Epithelial cell of prostate (primary cell): ENCODE measurements at places on chromosomes 13 and 19.

DNA sequence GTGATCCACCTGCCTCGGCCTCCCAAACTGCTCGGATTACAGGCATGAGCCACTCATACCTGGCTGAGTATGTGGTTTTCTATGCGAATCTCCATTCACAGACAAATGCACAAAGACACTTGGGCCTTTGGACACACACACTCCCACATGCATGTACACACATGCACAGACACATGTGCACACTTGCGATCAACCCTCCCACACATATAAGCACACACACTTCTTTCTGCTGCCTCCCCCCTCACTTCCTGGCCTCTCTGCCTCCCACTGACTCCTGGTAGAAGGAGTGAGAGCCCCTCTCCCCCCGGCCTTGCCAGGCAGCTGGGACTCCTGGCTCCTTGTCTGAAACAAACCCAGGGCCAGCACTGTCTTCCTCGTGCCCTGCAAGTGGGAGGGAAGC is 29.3 kb upstream of the PLEKHF1 start:
- DNase-seq = no peak

DNA sequence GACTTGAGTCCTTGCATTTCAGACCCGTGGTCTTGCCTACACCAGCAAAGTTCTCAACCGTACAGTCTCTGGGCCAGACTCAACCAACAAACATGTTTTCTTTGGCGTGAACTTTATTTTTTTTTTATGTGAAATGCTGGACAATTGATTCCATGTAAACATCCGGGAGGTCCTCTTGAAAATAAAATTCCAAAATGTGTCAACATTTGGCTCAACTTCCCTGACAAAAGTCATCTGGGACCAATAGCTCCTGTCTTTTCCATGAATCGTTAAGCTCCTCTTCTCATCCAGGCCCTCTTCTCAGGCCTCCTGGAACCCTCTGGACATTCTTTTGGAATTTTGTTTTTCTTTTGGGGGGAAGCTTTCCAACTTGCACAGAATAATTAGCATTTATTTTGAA is 2.7 kb downstream of the ALDH16A1 start:
- DNase-seq = no peak

- DNase-seq = no peak
Measured at GRCh38 chr19:2307518-2308012, 389 bp downstream of the LINGO3 start.

- DNase-seq = no peak
Measured at GRCh38 chr13:24274452-24275021, 34.8 kb upstream of the C1QTNF9 start.

DNA sequence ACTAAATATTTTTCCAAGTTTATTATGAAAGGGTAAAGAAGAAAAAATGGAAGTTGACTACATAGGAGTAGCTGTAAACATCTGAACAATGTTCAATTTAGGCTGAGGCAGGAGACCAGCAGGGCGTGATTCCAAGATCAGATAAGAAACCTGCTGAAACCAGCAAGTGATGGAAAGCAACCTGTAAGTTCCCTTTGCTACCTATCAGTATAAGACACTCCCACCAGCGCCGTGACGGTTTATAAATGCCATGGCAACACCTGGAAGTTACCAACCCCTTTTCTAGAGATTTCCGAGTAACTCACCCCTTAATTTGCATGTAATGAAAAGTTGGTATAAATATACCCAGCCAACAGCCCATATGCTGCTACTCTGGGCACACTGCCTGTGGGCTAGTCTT is 1.1 kb upstream of the ZNF45 start:
- no peak for DNase-seq

DNA sequence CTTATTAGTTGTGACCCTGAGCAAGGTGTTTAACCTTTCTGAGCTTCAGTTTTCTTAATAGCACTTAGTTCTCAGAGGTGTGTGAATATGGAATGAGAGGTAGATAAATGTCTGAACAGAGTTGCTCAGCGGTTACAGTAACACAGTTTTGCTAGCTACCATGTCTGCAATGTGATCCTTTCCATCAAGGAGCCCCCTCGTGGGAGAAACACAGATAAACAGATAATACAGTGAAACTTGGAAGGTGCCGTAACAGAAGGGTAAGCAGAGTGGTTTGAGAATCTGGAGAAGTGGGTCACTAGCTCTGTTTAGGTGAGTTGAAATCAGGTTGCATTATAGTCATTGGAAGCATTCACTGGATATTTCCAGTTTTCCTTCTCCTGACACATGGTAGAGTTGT is 38.9 kb downstream of the IRS2 start:
- no peak for DNase-seq

DNA sequence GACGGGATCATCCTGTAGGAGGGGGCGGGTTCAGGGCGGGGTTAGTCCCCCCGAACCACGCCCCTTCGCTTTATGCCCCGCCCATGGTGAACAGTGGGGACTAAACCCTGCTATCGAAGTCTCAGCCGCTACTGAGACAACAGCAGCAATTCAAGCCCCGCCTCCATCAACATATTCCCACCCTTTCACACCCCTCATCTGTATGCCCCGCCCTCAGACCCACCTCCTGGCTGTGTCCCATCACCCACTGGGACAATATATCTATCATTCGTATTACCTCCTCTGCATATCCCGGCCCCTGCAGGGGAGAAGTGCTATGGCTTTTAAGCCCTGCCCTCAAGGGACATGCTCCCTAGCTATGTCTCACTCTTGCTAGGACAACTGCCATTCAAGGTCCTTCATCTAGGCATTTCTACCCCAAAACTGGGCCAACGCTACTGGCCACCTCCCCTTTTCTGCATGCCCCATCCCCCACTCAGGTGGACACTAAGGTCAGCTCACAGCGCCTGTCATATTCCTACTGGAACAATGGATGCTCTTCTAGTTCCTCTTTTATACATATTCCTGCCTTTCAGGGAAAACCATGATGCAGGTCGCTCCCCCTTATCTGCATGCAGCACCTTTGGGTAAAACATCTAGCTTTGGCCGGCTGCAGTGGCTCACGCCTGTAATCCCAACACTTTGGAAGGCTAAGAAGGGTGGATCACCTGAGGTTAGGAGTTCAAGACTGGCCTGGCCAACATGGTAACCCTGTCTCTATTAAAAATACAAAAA is 11.9 kb downstream of the LRFN1 start:
- no peak for DNase-seq

DNA sequence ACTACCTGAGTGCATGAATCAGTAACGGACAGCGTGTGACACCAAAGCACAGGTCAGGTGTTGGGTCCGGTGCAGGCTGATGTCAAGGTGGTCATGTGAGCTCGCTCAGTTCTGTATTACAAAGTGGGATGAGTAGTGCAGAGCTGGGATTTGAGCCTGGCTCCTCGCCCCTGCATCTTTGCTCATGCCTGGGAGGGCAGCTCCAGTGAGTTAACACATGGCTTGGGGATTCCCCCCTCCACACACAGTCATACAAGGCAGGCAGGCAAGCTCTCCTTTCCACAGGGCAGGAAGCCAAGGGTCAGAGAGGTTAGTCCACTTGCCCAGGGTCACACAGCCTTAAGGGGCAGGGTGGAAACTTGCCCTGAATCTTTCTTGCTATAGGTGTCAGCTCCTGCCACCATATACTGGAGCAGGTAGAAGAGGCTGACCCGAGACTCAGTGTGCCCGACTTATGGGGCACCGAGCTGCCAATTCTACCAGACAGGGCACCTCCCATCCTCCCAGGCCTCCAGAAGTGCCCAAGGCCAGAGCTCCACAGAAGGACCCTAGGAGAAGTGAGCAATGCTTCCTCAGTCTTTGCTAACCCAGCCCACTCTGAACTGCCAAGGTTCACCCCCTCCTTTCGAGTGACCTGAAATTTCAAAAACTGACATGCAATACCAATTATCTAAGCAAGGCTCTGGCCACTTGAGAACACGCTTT is 35.4 kb downstream of the ZNF787 start:
- no peak for DNase-seq

- no peak for DNase-seq
Measured at GRCh38 chr19:16927883-16928282, 39.1 kb downstream of the F2RL3 start.

- no peak for DNase-seq
Measured at GRCh38 chr19:9848060-9848459, 12.9 kb downstream of the PIN1 start.

- DNase-seq = no peak
Measured at GRCh38 chr13:28056426-28056825, 44.0 kb downstream of the FLT3 start.

- peak; percentile 31 for DNase-seq
Measured at GRCh38 chr13:40103864-40104263, 448.4 kb downstream of the COG6 start.

DNA sequence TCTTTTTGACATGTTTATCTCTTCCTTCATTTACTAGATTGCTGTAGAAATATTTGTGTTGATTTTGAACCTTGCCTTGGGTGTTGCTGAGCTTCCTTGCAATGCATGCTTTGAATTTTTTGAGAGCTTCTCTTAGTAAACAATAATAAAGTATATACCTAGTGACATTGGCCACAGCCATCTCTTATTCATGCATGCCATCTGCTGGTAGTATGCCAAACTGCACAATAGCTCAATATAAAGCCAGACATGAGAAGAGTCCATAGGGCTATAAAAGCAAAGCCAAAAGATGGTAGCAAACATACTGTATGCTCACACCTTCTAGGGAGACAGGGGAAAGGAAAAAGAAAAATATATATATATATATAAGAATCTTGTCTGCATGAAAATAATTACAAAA is 18.9 kb upstream of the ZSCAN5A start:
- no peak for DNase-seq

GRCh38 chr13:40961214-40961613 is 57.9 kb downstream of the ELF1 start:
- DNase-seq = no peak

- no peak for DNase-seq
Measured at GRCh38 chr13:77360032-77360685, 33.3 kb upstream of the MYCBP2 start.

DNA sequence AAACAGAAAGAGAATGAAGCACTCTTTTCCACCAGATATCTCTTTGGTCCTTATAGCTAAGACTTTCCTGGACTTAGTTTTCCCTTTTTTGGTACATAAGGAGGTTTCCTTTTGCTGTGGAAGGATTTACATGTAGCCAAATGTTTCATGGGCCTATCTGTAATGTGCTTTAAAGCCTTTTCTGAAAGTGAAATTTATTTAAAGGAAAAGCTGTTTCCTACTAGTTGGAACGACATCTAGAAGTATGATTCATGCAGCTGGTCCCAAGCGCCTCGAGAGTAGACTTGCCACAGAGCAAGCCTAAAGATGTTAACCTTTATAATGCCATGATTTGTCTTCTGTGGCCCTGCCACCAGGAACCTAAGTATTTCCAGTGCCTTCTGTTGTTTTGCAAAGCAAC is 390.3 kb downstream of the DLEU7 start:
- no peak for DNase-seq

DNA sequence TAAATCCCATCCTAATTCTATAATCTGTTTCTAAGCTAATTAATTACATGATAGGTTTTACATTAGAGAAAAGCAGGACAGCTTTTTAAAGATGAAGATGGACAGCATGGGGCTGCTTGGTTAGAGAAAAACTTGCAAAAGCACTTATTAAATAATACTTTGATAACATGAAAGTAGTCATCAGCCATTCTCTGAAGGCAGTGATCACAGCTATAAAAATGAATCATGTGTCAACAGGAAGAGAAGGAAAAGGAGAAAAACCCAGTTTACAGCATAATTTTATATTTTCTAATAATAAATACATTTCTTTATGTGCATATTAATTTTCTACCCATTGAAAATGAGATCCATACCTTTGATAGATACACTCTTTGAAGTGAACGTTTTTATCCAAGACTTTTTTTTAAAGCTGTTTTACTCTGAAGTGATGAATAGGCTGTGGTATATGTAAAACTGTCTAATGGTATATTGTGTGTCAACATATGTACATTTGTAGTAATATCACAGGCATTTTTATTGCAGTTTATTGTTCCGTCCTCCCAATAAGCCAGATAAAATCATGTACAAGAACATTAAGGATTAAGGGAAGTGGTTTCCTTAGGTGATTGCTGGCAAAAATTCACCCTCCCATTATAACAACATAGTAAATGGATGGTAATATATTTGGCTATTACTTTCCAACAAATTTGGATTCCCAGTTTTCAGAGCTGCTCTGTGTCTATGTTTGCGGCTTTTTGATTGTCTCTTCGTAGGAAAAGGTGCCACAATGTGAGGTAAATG is 1.3 kb upstream of the KLF5 start:
- no peak for DNase-seq

GRCh38 chr19:30806311-30806710 is 434.1 kb downstream of the ZNF536 start:
- no peak for DNase-seq

GRCh38 chr13:20369886-20370361 is 137.8 kb upstream of the GJB6 start:
- peak; percentile 82 for DNase-seq

DNA sequence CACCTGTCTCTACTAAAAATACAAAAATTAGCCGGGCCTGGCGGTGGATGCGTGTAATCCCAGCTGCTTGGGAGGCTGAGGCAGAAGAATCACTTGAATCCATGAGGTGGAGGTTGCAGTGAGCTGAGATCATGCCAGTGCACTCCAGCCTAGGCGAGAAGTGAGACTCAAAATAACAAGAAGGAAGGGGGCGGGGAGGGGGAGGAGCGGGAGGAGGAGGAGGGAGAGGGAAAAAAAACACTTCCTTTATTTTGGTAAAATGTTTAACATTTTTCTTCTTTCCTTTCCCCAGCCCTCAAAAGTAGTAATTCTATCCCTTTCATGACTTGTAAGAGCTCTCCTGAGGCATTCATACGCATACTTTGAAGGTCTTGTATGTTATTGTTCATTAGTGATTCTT is 44.3 kb downstream of the SPRY2 start:
- no peak for DNase-seq

DNA sequence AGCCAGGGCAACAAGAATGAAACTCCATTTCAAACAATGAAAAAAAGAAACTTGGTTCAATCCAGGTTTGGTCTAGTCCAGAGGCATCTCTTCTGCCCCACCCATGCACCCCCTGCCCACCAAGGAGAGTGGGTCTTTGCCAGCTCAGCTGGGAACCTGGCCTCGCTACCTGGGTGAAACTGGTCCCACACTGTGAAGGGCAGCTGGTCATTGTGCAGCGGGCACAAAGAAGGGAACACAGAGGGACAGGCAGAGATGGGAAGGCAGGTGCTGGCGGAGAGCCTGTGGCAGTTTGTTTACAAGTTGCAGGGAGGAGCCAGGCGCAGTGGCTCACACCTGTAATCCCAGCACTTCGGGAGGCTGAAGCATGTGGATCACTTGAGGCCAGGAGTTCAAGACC is 50.2 kb downstream of the CPAMD8 start:
- no peak for DNase-seq

GRCh38 chr13:49996161-49996915 is 504 bp upstream of the TRIM13 start:
- peak; percentile 66 for DNase-seq
